Activated CD8-positive, alpha-beta T cell treated with anti-CD3 and anti-CD28 coated beads, Interleukin-2, amount 10 ng/mL, durations not matched to agents 7 days and 5 days (primary cell): ENCODE measurements at places on chromosomes 11 and 22. TPM values are rescaled to one million over a fixed set of nuclear protein-coding genes. Genes with fewer than 3 reads are reported as not detected.

- no peak for DNase-seq
These were observed 3.3 kb downstream of the TESMIN start for GRCh38 chr11:68748061-68748460.

The PTPRCAP gene
- 445 TPM for total RNA-seq

DNA sequence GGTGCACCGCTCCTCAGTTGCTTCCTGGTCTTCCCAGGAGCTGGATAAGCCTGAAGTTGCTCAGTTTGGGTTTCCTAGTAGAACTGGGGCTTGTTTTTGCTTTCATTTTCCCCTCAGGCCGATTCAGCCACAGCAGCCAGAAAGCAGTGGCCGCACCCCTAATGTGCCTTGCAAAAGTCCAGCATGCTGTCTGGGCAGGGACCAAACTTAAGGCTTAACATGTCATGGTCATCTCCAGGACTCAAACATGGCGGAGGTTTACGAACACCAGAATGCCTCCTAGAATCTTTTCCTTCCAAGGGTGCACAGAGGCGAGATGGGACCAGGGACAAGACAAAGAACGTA, 2.5 kb downstream of the GNG3 start:
- peak; percentile 59 for DNase-seq

The TYR gene
- not detected for total RNA-seq

DNA sequence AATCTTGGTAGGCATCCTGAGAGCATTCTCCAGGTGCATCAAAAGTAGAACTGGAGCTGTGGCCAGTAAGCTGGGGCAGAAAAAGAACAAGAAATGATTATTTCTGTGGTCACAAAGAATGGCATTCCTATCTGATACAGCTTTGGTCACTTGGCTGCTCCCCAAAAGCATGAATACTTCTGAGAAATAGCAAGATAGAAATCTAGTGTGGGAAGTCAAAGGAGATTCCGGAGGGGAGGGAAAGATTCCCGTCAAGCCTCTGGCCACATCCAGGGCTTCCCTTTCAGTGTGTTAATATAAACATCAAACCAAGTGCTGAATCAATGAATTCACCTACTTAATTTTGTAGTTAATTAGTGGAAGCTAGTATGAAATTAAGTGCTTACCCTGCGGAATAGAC, 1185.4 kb downstream of the LRRC4C start:
- DNase-seq = no peak
